WTC11 (cell line): ENCODE measurements at places on chromosomes 5 and 9. TPM values are rescaled to one million over a fixed set of nuclear protein-coding genes. Genes with fewer than 3 reads are reported as not detected.

Gene FOXD4L6
- total RNA-seq = not detected in 3 replicates

Gene TAF1L
- total RNA-seq = 0.02 to 0.09 TPM in 2 of 3 replicates, not detected in the other

Gene SEC16A
- 52.1 to 70.9 TPM (median 52.3 TPM) in 3 replicates for total RNA-seq

Gene CCNO
- 0.14 to 0.44 TPM (median 0.24 TPM) in 3 replicates for total RNA-seq

Gene PCAT7
- 6.5 to 7.4 TPM (median 7.4 TPM) in 3 replicates for total RNA-seq

Gene TIMD4
- 0.13 TPM in 1 of 3 replicates, not detected in the others for total RNA-seq

DNA sequence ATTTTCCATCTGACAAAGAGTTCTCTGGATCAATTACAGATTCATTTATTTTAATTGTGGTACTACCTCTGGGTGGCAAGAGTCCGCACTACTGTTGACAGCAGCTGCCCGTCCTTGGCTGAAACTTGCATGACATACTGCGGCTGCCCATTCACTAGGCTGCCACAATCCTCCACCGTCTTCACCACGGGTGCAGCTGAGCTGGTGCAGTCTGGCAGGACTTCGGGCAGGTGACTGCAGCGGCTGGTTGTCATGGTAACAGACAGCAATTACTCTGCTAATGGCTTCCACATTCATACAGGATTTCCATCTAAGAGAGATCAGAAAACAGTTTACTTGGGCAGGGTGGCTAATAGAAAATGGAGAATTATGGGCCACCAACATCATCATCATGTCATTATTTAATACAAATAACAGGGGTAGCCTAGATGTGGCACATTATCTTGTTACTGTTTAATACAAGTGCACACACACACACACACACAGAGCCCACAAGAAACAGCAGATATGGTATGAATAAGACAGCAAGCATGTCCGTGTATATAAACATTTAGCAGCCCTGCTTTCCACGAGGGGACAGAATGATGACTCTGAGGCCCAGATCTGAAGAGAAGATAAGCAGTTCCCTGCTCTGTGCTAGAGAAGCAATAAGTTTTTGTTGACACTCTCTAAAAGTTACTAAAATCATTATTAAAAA is 112.3 kb downstream of the MARCHF3 start:
- DNase-seq = peak; percentile 53

DNA sequence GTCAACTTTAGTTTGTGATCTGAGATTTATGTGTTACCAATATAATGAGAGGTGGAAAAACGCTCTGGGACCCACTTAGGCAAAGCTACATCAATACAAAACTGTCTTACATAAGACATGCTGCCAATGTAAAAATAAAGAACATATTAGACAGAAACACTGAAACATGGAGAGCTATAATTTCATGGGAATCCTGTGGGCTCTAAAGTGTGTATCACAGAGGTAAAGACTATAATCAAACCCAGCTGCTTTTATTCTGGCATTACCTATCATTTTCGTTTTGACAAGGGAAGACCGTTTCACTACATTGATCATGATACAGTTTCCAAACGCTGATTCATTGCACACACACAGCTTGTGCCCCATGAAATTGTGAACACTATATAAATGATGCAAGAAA is 400.5 kb upstream of the TUSC1 start:
- no peak for DNase-seq

DNA sequence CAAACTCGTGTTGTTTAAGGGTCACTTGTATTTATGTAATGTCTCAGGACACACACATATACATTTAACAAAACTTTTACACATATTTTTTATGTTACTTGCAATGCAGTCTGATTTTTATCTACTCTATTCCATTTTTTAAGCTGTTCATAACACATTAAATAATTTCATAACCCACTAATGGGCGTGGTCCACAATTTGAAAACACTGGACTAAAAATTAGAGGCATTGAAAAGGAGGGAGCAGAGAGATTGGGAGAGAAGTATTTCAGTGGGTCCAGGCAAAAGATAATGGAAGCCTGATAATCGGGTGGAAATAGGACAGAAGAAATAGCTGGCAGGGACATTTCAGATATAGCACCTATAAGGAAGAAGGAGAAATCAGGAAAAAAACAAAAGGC is 597.3 kb upstream of the CLINT1 start:
- no peak for DNase-seq
